ENCODE measurements at places on chromosomes 1 and 21. TPM values are rescaled to one million over a fixed set of nuclear protein-coding genes. Genes with fewer than 3 reads are reported as not detected.

DNA sequence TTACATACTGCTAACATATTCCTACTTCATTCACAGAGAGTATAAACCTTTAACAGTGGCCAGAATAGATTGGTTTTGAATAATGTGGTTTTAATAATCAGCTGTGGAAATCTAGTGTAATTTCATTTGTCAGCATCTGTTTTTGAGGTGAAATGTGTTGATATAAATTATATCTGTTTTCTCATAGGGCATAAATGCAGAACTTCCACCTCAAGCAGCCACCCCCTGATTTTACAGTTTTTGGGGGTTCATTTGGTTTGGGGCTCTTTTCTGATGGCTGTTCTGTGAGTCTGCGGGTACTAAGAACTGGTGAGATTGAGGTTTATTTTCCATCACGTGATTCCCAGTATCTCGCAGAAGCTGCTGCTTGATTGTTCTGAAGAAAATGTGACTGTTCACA lies 23.2 kb downstream of the EDARADD start:
- H3K36me3 ChIP-seq: no peaks in the 10 kb centered on the region
- H3K27me3 ChIP-seq: no peaks in the 10 kb centered on the region
- DNase-seq: no peak

GRCh38 chr21:45138199-45139002 lies 64.0 kb downstream of the ADARB1 start:
- H3K4me3 ChIP-seq: no peak overlapping the region
- H3K27me3 ChIP-seq: no peaks in the 10 kb centered on the region
- peak; percentile 26 for DNase-seq
- H3K36me3 ChIP-seq: no peaks in the 10 kb centered on the region
- H3K27ac ChIP-seq: no peak overlapping the region
- H3K4me1 ChIP-seq: peaks cover 47% of the 10 kb centered on the region

GRCh38 chr21:30434033-30434631 lies 4.1 kb downstream of the KRTAP13-4 start:
- H3K4me1 ChIP-seq: no peaks in the 10 kb centered on the region
- DNase-seq: no peak
- H3K4me3 ChIP-seq: no peak overlapping the region
- no peak overlapping the region for H3K27ac ChIP-seq
- no peaks in the 10 kb centered on the region for H3K27me3 ChIP-seq
- peaks cover 5% of the 10 kb centered on the region for H3K36me3 ChIP-seq

The PLA2G2C gene
- not detected for total RNA-seq
